ENCODE measurements at places on chromosomes 5 and 9.

DNA sequence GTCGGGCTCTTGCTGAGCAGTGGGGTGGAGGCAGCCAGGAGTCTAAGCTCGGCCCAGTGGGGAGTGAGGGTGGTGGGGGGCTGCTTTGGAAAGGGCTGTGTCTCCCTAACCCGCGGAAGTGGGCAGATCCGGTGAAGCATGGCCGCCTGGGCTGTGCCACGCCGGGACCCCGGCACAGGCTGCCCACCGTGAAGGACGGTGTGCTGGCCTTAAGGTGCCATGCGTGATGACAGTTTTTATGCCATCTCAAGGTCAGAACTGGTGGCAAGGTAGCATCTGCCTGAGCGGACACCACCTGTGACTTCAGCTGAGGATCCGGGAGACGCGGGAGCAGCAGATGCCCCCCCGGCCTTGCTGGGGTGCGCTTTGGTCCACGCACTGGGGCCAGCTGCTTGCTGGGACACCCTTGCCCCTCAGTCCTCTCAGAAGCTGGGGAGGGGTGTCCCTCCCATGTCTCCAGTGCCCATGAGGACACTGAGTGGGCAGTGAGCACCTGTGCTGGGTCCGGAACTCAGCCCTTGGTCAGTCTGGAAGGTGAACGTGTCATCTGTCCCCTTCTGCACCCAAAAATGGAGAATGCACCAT lies 53.9 kb downstream of the AHRR start:
- DNase-seq = no peak

GRCh38 chr9:8872802-8873201 lies 1073.2 kb upstream of the DMAC1 start:
- no peak for DNase-seq

- DNase-seq = no peak
These were observed 89.9 kb upstream of the CPEB4 start for GRCh38 chr5:173798127-173798810.

DNA sequence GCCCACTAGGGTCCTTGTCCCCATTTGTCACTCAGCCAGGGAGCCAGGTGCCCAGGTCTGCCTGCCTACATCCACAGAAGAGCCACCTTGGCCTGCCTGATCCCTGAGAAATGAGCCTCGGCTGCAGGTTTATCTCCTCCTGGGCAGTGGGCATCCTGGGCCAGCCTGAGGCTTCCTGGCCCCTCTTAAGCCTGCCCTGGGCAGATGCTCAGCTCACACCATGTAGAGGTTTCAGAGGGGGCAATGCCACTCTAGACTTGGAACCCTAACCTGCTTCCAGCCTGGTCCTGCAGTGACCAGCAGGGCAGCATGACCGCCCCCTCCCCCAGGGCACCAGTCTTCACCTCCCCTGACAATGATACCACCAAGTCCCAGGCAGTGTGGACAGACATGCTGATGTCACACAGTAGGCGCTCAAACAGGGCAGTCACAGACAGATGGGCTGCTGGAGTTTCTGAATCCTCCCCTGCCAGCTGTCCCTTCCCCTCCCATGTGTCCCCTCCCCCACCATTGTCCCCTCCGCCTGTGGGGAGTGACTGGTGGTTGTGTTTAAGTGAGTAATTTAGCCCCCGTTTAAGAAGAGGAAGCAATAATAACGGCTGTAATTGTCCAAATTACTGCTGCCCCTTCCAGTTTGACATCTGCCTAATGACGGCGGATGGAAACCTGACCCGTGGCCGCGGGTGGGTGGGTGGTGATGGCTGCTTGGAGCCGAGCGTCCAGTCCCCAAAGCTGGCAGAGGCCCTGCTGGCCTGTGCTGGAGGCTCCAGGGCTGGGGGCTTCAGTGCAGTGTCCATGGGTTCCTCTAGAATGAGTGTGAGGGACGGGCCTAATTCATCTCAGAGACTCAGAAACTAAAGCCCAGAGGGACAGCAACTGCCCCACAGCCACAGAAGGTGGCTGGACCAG lies 147.7 kb downstream of the BARX1 start:
- no peak for DNase-seq

GRCh38 chr5:81046041-81046440 lies 85.9 kb downstream of the RASGRF2 start:
- DNase-seq = no peak

DNA sequence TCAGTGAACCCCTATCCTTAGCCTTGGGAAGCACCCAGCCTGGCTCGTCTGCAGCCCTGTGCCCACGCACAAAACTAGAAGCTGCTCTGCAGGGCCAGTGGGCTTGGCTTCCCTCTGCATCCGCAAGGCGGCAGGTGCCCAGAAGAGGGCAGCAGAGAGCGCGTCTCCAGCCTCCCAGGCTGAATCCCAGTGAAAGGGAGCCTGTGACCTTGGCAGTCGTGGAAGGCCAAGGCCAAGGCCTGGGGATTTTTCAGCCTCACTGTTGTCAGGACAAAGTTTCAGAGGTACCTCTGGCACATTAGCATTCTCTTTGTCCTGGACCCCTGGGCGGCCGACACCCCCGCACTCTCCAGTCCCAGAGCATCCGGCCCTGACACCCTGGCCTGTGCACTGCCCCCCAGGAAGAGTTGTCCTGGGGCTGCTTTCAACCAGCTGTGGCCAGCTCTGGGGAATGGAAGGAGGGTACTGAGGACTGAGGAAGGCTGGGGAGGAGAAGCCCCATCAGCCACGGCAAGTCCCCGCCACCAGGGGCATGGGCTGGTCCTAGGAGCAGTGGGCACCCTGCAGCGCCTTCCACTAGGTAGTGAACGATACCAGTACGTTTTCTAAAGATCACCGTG lies 63.6 kb upstream of the IL17B start:
- DNase-seq = no peak

GRCh38 chr9:34443533-34443932 lies 14.8 kb downstream of the FAM219A start:
- no peak for DNase-seq

GRCh38 chr5:88663793-88664216 lies 219.2 kb downstream of the MEF2C start:
- DNase-seq = no peak

DNA sequence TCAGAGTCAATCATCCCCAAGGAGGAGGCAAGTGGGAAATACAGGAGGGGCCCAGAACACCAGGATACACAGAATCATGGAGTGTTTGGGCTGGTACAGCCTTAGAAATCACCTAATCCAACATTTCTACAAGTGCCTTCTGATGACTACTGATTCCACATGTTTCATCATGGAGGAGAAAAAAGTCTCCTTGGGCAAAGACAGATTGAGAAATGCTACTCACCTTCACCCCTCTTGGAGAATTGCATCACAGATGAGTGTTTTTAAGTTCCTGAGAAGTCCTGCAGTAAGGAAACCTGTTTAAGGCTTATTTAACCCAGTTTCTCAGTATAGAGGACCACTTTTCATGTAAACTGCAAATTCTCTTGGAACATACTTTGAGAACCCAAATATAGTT lies 2.2 kb upstream of the SLIT3 start:
- DNase-seq = no peak

DNA sequence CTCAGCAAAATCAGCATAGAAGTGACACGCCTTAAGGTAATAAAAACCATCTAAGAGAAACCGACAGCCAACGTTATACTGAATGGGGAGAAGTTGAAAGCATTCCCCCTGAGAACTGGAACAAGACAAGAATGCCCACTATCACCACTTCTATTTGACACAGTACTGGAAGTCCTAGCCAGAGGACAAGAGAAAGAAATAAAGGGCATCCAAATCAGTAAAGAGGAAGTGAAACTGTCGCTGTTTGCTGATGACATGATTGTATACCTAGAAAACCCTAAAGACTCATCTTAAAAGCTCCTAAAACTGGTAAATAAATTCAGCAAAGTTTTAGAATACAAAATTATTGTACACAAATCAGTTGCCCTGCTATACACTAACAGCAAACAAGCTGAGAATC lies 393.3 kb downstream of the KIF4B start:
- no peak for DNase-seq
